RWPE1 (cell line): ENCODE measurements at places on chromosomes 11 and 22.

GRCh38 chr11:106681435-106681834, 336.8 kb downstream of the GUCY1A2 start:
- DNase-seq: no peak

DNA sequence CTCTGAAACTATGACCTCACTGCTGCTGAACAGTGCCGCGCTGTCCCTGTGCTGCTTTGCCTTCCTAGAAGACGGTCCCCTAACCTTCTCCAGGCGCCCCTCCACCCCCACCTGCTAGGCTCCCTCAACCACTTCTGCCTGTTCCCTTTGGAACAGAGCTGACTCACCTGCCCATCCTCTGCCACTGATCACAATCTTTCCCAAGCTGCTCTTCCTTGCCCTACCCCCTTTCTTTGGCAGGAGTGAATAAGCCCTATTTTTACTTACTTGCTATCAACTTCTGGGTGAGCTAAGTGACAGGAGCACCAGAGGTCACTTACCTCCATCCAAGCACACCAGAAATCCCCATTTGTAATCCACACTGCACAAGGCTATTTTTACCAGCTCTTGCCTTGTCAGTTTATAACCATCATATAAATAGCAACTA, 116.0 kb upstream of the BID start:
- DNase-seq: peak; percentile 6

- DNase-seq: no peak
Measured at GRCh38 chr11:34203377-34203871, 98.0 kb downstream of the NAT10 start.

GRCh38 chr22:41367039-41367679, 14.6 kb upstream of the TEF start:
- DNase-seq: peak; percentile 85

DNA sequence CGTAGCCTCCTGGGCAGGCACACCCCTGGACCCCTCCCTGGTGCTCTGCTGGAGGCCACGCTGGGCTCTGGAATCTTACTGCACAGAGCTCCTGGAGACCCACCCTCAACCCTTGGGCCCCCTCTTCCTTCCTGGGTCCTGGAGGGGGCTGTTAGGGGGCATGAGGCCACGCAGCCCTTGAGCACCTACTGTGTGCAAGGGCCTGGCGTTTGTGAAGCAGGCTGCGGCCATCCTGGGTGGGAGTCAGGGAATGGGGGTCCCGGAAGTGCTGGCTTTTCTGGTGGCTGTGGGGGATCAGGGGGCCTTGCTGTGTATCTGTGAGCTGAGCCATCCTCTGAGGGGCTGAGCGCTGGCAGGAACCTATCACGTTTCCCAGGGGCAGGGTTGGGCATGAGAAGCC, 40.9 kb upstream of the CCDC188 start:
- no peak for DNase-seq

DNA sequence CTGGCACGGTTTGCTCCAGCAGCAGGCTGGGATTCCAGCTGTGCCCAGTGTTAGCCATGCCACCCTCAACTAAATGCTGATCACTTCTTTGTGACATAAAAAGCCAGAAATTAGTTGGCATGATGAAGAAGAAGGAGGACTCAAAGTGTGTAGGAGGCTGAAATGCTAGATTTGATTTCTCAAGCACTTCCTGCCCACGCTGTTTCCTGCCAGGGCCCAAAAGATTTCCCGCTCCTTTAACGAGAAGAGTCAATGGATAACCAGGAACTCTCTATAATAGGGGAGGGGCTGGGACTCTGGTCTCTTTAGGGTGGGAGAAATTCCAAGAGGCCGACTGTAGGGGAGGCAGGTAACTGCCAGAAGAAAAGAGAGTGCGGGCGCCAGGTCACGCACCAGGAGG, 26.4 kb downstream of the APOL3 start:
- DNase-seq: no peak

GRCh38 chr22:49735411-49735900, 92.2 kb downstream of the BRD1 start:
- peak; percentile 25 for DNase-seq

- DNase-seq: no peak
Measured at GRCh38 chr11:59574467-59574866, 41.1 kb downstream of the OSBP start.

DNA sequence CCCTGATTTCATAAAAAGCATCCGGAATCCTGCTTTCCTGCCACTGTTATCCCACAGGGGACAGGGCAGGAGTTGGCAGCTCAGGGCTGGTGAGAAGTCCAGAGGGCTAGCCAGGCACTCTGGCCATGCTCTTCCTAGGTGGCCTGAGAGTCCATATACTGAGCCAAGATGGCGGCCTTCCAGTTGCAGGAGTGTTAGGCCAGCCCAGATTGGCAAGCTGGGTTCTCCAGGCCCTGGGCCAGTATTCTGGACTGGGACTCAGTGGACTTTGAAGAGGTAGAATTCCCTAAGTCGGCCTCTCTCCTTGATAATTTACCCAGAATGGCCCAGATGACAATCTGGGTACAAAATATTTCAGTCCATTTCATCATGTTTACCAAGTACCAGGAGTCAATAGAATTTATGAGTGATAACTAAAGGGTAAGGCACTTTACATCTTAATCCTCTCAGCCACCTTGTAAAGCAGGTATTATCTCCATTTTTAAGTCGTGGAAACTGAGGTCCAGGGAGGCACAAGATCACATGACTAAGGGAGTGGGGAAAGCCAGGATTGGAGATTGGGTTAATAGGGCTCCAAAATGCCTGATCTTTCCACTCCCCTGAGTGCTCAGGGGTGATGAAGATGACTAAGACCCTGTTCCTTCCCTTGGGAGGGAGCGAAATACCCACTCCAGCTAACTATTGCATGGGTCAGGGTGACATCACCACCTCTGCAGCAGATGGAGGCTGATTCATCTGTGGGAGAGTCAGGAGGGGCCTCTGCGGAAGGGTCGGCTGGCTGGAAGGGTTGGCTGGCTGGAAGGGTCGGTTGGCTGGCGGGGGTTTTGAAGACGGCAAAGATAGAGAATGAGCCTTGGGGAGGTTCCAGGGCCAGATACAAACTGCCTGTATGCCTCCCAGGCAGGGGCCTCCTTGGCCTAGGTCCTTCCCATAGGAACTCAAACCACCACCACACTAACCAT, 1.2 kb upstream of the MICALL1 start:
- DNase-seq: peak; percentile 93

- no peak for DNase-seq
Measured at GRCh38 chr11:44008698-44009097, 39.1 kb upstream of the ACCSL start.

DNA sequence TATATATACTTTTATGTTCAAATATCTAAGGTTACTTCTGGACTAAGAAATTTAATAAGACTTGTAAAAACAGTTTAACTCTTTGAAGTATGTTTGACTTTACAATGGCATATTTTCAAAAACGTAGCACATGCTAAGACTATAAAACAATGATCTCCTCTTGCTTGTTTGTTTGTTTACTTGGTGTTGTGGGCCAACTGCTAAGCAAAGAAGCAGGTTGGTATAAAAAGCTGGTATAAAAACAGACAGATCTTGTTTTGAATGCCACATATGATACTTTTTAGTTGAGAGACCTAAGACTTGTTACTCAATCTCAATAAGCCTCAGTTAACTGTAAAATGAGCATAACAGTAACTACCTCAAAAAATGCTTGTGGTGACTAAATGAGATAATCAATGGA, 1206.3 kb downstream of the LRRC4C start:
- DNase-seq: no peak

- no peak for DNase-seq
Measured at GRCh38 chr11:57786436-57786835, 24.8 kb downstream of the CTNND1 start.
